ENCODE measurements at places on chromosomes 3 and 15.

GRCh38 chr3:10646531-10647335 is 141.3 kb upstream of the ATP2B2 start:
- peak; percentile 41 for DNase-seq

DNA sequence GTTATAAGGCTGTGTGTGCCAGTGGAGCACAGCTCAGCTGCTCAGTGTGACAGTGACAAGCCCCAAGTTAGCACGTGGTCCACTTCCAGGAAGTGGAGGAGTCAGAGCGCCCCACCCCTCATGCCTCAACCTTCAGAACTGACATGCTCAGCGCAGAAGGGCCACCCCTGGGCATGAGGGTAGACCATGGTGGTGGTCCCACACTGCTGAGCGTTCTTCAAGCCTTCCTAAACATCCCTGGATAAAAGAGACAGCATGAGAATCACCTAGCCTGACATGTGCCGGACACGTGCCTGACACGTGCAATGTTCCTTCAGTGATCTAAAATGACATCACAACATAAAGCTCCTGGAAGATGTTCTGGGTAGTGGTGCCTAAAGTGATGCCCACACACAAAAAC is 16.8 kb downstream of the ATP10A start:
- peak; percentile 67 for DNase-seq

DNA sequence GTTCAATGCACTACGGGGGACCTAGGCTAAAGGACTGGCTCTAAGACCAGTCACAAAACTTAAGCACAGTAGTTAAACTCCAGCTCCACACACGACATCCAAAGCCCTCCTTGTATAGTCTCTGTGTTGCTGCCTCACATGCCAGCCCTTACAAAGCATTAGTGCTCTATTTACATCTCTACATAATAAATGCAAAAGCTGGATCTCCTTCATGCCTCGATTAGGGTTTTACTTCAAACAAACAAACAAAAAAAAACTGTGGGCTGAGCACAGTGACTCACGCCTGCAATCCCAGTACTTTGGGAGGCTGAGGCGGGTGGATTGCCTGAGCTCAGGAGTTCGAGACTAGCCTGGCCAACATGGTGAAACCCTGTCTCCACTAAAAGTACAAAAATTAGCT is 9.6 kb downstream of the PGBD4 start:
- DNase-seq, result no peak

GRCh38 chr3:16240229-16241023 is 24.3 kb downstream of the DPH3 start:
- DNase-seq, result no peak

DNA sequence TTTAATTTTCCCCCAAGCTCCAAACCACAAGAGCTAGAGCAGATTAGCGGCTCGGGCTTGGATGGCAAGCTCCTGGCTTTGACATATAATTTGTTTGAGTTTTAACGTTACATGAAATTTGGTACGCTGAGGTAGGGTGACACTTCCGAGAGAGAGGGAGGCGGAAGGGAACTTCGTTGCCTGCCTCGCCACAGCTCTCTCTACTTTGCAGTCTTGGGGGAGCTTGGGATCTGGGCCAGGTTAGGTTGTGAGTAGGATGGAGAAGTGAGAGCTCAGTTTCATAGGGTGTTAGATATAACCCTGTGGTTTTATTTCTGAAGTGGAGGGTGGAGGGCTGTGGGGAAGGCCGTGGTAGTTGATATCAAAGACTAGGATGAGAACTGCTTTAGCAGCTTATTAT is 39.7 kb downstream of the LRTM1 start:
- DNase-seq, result no peak

DNA sequence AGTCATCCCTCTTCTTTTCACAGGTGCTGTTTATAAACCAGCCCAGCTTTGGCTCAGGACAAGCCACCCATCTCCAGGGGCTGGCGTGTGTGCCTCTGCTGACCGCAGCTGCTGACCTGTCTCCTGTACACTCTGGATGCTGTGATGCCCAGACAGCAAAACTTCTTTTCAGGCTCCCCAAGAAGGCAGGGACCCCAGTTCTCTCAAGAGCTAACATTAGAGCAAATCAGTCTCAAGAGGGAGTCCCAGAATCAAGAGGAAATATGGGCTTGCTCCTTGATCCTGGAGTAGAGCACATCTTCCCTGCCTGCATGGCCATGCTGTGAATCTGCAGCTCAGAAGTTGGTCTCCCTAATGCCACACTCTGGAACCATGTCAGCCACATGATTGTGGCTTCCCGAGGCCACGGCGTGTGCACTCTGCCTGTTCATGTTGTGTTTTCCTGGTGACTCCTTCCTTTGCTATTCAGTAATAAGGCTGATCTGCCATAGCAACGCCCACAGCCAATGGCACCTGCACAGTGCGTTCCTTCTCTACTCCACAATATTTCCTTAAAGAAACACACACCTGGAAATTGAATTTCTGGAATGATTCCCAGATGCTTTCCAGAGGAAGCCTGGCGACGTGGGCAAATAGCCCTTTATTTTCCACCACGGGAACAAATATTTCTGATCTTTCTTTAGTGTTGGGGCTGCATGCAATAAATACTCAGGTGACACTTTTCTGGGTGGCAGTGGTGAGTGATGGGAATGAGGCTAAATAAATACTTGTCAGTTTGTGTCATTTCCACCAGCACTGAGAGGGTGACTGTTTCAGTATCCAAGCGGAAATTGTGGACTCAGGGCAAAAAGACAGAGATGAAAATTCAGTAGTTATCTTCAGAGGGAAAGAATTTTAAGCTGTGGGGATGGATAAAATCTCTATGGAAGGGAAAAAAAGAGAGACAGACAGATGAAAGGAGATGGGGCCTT is 21.9 kb upstream of the THSD4 start:
- DNase-seq, result no peak

- DNase-seq, result peak; percentile 83
These were observed 966 bp downstream of the MYO1E start for GRCh38 chr15:59371458-59372351.

DNA sequence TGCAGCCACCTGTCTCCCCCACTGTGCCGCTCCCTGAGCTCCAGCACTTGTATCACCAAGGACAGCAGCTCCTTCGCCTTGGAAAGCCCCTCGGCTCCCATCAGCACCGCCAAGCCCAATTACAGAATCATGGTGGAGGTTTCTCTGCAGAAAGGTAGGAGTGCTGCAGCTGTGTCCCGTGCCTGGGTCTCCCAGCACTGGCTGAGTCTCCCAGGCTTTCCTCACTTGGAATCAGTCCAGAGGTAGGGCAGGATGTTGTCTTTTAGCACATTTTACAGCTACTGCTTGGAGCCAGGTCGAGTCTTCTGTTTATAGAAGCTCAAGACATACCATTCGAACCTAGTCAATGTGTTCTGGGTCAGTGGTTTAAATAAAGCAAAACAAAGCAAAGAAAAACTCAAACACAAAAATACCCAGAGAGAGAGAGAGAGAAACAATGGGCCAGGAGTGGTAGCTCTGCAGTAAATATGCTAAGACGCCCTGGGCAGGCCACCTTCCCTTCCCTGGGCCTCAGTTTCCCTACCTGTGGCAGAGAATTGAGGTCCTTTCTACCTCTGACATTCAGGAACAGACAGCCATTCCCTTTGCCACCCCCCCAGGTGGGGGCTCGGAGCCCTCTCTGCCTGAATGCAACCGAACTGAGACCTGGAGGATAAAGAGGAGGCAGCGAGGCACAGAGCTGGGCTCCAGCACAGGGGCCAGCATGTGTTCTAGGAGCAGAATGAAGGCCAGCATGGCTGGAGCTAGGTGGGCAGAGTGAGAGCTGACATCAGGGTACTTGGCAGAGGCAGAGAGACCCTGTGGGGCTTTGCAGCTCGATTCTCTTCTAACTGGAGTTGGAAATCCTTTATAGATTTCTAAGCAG is 44.1 kb downstream of the STARD5 start:
- no peak for DNase-seq

GRCh38 chr15:85063088-85063487 is 81.4 kb downstream of the PDE8A start:
- no peak for DNase-seq

DNA sequence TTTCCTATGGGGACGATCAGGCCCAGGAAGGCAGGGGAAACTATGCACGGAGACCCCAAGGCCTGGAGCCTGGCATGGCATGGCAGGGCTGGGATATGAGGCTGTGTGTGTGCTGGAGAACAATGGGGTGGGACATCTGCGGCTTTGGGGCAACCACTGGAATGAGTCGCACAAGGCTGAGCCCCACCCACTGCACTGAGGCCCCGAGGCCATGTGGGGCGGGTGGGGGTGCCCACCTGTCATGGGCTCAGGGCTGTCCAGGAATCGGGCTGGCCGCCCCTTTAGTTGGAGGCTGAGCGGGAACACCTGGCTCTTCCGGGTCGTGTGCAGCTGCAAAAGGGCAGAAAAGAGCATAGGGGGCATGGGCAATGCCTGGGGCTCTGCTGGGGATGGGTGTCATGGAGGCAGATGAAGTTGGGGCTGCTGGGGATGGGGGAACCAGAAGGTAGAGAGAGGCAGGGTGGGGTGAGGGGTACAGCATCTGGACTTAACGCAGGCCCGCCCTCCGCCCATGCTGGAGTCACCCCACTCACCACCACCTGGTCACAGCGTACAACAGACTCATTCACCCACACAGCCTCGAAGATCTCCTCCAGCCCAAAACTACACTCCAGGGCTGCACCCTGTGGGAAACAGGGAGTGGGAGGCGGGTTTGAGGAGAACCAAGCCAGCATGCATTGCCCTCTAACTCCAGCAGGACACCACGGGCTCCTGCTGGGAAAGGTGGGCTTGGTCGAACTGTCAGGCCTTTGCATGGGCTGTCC is 31.1 kb downstream of the PLXND1 start:
- DNase-seq, result no peak

GRCh38 chr15:44029003-44029402 is 166.1 kb downstream of the FRMD5 start:
- no peak for DNase-seq

GRCh38 chr3:30007668-30008067 is 598.7 kb upstream of the TGFBR2 start:
- no peak for DNase-seq

- DNase-seq, result no peak
These were observed 63.2 kb downstream of the ASTE1 start for GRCh38 chr3:130963444-130963843.

GRCh38 chr15:63818191-63818590 is 15.6 kb downstream of the HERC1 start:
- DNase-seq, result no peak

GRCh38 chr15:38671675-38672254 is 107.2 kb upstream of the RASGRP1 start:
- DNase-seq, result no peak

DNA sequence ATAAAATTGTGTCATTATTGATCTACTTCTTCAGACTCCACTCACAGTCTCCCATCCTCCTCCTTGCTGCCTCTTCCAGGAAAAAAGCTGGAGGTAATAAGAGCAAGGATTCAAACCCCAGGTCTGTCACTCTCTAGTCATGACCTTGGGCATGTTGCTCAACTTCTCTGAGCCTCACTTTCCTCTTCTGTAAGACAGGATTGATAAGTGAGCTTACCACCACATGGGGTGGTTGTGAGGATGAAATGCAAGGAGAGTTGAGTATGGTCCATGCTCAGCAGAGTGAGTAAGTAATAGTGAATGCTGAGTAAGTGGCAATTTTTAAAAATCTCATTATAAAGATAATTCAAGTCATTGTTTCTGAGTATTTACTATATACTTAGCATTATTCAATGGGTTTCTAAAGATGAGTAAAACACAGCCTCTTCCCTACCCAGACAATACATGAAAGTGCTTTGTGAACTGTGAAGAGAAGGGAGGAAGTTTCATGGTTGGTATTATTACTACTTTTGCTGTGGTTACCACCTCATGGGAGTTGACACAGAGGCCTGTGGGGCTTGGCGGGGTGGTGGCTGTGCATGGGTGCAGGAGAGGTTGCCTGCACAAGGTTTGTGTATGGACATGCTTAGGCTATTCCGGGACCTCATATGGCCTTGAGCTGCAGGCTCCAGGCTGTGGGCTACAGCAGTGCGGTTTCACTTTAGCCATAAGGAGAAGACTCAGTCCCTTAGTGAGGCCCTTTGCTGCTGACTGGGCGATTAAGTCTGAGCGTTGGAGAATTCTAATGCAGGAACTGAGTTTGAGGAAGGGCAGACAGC is 30.0 kb downstream of the SLC6A11 start:
- no peak for DNase-seq

DNA sequence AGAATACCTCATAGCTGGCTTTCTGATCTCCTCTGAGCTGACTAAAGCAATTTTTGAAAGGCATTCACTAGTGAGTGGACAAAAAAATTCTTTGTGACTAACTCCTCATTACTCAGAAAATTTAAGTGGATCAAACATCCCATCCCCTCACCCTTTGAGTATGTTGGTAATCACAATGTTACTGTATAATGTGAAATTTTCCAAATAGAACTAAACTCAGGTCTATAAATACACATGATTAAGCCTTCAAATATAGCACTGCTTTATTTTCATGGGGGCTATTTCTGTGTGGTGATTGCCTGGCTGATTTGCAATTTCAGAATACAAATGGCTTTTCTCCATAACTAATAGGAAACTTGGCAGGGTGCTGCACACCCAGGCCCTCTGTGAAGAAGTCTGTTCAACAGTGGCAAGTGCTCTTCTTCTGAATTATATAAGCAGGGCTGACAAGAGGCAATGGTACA is 45.9 kb upstream of the ACTC1 start:
- DNase-seq, result no peak

DNA sequence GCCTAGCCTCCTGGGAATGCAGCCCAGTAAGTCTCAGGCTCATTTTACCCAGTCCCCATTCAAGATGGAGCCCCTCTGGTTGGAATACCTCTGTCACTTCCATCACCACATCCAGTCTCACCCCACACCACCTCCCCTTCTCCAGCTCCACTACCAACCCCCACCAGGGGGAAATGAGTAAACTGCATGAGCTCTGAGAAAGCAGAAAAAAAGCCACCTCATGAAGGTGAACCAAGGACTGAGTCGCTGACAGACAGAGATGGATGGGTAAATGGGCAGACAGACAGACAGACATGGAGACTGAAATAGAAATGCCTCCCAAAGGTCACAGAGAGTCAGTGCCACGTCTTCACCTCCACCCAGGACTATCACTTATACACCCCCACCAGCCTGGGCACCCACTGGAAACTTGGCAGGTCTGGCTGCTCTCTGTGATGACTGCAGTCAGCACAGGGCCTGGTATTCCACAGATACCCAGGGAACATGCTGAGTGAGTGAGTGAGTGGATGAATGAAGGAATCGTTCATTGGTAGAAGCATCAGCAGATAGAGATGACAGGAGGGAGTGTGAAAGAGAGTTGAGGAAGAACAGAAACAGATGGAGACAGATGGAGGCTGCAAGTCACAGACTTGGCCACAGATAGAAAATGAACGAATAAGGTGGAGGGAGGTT is 4.9 kb upstream of the LOXL1 start:
- DNase-seq, result peak; percentile 55

- no peak for DNase-seq
These were observed 457.8 kb upstream of the ZNF385D start for GRCh38 chr3:22208844-22209243.

GRCh38 chr3:54376939-54377578 is 254.7 kb downstream of the CACNA2D3 start:
- no peak for DNase-seq

GRCh38 chr15:80618685-80619400 is 76.3 kb upstream of the ABHD17C start:
- DNase-seq, result no peak

DNA sequence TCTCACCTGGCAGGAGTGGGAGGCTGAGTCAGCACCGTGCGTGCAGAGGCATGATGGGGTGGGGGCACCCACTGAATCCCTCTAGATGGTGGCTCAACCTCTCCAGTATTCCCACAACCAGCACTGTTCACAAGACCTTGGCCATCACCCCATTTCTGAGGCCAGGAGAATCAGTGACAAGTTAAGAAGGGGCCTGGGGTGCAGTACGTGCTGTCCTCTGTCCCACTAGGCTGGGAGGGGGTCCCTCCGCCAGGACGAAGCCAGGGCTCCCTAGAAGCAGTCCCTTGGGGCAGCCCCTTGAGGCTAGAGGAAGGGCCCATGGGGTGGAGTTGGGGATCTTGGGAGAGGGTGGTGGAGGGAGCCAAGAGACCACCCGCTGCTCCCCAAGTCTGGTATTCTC is 4.8 kb downstream of the MYL3 start:
- DNase-seq, result peak; percentile 66
